HFF-Myc (cell line): ENCODE measurements at places on chromosomes 7 and 10.

- no peak for DNase-seq
Measured at GRCh38 chr7:47570649-47571050, 11.3 kb downstream of the TNS3 start.

GRCh38 chr10:90612276-90612675 is 245.6 kb downstream of the HTR7 start:
- no peak for DNase-seq

- DNase-seq: no peak
Measured at GRCh38 chr10:97333601-97334369, 744 bp downstream of the FRAT2 start.

DNA sequence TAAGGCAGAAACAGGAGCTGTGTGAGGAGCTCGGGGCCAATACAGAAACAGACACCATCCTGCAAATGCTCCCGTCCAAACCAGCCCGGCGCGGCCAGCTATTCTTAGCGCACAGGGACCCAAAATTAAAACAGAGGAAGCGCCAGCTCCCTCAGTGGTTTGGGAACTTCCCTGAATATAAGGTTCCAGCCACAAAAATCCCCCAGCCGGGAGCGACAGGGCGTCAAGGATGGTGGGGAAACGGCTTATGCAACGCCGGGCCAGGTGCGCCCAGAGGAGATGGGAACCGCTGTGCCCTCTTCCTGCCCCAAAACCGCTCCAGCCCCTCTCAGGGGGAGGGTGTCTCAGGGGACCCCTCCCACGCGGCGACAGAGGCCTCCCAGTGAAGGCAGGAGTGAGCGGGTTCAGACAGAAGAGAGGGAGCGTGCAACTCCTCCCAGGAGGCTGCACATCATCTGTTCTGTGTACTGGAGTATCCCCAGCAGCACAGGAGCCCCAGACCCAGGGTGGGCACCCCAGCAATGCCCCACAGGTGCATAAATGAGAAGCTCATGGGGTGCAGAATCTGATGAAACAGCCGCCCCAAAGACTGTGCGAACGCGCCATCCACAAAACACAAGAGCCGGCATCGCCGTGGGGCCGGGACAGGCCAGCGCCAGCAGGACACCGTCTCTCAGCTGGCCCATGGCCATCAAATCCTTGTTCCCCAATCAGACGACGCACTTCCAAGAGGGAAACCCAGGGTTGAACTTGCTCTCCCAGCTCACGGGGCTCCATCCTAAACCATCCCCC is 73.9 kb upstream of the PDGFA start:
- DNase-seq: no peak

DNA sequence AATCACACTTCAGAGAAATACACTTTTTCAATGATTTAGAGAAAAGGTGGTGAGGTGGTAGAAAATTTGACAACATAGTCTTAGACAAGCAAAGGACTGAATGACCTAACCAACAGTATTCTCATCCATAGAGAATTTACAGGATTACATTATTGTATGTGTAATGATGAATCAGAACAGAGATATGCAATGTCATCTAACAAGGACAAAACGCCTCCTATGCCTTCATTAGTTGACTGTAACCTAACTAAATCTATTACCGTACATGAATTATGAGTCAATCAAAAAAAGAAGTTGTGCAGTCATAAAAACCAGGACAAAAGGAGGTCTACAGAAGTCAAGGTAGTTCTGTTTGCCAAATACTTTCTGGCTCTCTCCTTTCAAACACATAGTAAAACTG is 66.5 kb downstream of the RAB11FIP2 start:
- no peak for DNase-seq

- no peak for DNase-seq
Measured at GRCh38 chr10:88114368-88114767, 250.9 kb downstream of the PTEN start.

- DNase-seq: no peak
Measured at GRCh38 chr7:131629217-131629882, 72.9 kb upstream of the PODXL start.

DNA sequence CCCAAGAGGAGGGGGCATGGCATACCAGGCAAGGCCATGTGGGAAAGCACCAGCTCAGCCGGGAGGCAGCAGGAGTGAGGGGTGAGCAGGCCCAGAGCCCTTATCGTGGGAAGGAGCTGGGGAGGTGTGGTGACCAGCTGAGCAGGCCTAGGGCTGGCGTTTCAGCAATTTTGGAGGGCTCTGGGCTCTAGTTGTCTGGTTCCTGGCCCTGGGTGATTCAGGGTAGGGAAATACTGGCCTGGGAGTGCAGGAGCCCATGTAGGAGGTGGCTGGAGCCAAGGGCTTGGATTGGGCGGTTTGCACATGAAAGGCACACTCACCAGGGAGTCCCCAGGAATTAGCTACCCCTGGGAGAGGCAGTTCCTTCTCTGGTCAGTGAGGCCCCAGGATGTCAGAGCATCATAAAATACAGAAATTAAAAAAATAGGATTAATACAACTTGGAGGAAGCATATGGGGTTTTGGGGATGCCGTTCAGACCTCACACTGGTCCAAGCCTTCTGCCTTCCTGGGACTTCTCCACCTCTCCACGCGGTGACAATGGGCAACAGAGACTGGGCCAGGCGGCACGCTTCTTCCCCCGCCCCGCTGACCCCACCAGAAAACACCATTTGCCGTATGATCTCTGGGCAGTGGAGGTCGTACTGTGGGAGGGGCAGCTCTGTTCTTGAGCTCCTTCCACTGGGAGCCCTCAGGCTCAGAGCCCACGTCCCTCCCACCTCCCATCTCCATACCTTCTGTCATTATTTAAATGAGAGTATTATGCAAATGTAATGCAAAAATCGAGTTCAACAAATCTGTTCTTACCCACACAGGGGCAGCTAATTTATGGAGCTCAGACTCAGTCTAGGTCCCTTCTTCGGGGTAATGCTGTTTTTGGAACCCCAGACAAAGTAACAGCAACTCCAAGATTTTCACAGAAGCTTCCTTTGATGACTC is 133.0 kb upstream of the FAM20C start:
- no peak for DNase-seq

DNA sequence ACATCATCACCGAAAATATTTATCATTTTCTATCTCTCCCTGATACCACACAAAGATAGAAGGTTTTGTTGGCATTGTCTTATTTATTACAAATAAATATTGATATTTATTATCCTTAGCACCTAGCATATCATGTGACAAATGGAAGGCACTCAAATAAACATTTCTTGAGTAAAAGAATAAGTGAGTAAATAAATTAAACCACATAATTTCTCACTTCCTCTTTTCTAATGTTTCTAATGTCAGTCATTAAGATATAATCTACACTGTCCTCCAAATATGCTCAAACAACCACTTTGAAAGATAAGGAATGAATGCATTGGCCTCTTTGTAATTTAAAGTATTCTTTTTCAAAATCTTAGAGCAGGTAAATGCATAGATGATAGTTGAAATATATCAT is 1027.8 kb upstream of the LRRTM3 start:
- no peak for DNase-seq

GRCh38 chr7:151080067-151080521 is 515 bp downstream of the FASTK start:
- DNase-seq: no peak

- DNase-seq: no peak
Measured at GRCh38 chr7:110507369-110507768, 583.6 kb upstream of the LRRN3 start.

DNA sequence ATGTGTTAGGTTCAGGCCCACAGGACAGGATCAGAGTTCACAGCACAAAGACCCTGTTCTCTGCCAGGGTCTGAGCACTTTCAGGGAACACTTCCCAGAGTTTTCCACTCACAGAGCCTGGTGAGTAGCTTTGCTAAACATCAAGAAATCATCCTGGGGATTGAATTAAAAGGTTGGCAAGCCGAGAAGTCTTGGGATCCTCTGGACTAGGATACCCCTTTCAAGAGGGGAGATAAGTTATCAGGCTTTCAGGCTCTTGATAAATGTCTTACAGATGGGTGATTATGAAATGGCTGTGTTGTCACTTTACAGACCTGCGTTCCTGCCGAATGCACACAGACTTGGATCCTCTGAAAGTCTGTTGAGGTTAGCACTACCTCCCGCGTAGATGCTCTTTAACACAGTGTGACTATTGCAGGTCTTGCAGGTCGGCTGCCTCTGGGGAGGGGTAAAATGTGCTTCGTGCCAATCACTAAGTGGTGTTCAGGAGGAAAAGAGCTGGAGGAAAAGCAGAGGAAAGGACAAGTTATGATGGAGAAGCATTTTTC is 473.5 kb upstream of the AKR1E2 start:
- no peak for DNase-seq

DNA sequence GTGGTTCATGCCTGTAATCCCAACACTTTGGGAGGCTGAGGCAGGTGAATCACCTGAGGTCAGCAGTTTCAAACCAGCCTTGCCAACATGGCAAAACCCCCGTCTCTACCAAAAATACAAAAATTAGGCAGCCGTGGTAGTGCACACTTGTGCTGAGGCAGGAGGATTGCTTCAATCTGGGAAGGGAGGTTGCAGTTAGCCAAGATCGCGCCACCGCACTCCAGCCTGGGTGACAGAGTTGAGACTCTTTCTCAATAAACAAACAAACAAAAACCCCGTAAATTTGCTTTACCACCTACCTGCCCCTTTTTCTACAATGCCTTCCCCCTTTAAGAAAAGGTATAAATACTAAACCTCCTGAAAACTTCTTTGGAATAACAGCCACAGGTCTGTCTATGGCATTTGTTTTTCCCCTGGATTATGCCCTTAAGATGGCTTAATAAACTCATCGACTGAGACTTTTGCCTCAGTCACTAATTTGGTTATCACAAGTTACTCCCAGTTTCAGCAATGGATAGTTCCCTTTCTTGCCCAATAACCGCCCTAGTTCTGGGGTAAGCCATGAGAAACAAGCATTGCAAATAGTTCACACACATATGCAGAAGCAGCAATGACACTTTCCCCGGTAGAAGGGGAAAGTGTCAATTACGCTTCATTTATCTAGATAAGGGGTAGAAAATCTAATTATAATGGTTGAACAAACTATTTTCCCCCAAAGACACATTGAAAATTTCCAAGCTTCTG is 52.8 kb upstream of the SVIL start:
- DNase-seq: no peak

- no peak for DNase-seq
Measured at GRCh38 chr10:119818889-119819270, 53.8 kb downstream of the MCMBP start.

- no peak for DNase-seq
Measured at GRCh38 chr10:72013202-72013945, 49.2 kb downstream of the CHST3 start.

DNA sequence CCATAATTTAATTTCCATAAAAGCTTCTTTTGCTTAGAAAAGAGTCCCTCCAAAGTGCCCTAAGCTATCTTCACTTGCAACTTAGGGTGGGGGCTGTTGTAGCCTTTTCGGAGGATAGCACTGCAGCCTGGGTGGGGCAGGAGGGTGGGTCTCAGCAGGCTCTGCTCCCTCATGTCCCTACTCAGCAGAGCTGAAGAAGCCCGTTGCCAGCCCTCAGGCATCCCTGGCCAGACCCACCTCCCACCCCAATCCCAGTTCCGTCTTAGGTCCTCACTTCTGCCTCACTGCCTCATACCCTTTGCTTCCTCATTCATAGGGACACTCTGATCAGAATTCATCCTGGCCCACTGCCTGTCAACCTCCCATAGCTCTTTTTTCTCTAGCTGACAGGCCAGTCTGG is 99.8 kb upstream of the ZMIZ1 start:
- no peak for DNase-seq

GRCh38 chr7:90708841-90709317 is 112.8 kb downstream of the CDK14 start:
- no peak for DNase-seq

- DNase-seq: no peak
Measured at GRCh38 chr7:18213652-18214051, 186.0 kb upstream of the PRPS1L1 start.

DNA sequence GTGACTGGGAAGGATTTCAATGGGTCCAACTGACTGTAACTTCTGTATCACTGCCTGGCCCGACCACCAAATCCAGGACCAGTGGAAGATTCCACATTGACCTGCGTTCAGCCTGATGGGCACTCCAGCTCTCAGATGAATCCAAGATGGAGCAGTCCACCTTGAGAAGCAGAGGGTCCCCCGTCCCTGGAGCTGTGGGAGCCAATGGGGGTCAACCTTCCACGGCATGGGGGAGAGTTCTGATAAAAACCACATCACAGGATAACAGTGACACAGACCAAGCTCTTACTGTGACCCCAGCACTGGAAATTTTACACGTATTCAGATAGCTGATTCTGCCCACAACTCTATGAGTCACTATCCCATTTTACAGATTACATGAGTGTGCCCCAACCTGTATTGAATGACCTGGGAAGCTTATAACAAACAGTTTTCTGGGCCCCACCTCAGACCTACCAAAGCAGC is 11.2 kb downstream of the ZCCHC24 start:
- no peak for DNase-seq

GRCh38 chr10:33052263-33052875 is 94.3 kb upstream of the ITGB1 start:
- DNase-seq: no peak
